ENCODE measurements at places on chromosomes 1 and 21.

- peak; percentile 45 for DNase-seq
Measured at GRCh38 chr1:116817582-116818064, 63.4 kb downstream of the CD2 start.

DNA sequence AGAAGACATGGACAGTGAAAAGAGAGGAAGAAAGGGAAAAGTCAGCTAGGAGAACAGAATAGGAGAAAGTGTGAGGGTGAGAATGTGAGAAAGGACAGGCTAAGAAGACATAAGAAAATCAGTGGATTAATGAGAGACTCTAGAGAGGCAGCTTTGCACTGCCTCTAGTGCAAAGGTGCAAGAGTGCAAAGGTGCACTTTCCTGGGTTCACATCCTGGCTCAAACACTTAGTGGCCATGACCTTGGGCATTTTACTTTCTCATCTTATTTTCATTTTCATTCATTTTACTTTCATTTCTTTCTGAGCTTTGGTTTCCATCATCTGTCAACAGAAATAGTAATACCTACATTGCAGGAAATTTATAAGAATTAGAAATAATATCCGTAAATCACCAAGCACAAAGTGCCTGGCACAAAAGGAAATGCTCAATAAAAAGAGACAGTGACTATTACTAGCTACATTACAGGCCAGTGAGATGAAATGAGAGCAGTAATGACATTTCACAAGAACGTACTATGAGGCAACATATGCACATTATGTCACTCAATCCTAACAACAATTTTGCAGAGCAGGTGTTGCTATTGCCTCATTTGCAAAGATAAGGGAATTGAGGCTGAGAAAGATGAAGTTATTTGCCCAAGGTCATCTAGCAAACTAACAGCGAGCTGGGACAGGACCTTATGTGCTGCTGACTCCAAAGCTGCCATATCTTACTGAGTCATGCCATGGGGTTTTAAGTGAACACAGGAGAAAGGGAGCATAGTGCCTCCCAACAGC, 107.0 kb upstream of the TLR5 start:
- DNase-seq = no peak

- DNase-seq = peak; percentile 88
Measured at GRCh38 chr21:28959367-28960099, 33.1 kb downstream of the LTN1 start.

DNA sequence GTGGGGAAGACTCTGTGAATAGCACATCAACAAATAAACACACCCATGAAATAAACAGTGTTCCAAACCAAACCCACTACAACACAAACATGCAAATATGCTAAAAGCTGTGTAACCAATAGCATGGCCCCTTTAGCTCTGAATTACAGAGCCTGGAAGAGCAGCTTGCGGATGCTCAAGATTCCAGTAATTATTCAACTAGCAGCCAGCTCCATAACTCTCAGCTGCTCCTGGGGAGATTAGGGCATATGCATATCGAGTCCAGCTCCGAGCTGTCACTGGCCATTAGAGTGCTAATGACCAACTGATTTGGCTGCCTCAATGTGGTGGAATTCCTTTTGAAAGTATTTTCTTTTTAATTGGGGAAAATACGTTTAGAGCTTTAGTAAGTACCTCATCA, 207.1 kb downstream of the HHAT start:
- no peak for DNase-seq

DNA sequence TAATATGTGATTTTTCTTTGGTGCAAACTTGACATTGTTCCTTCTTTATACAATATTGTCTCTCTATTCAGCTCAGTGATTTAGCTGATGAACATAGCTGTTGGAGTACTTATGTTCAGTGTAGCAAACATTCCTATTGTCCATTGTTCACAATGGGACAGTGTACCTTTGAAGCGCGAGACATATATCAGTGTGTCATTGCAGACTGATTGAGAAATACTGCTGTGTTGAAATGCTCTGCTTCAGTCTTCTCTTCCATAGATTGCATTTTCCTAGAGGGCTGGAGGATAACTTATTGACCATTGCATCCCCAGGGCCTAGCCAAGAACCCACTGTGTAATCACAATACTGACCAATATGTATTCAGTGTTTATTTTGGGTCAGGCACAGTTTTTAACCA, 46.5 kb downstream of the HLX start:
- peak; percentile 53 for DNase-seq

DNA sequence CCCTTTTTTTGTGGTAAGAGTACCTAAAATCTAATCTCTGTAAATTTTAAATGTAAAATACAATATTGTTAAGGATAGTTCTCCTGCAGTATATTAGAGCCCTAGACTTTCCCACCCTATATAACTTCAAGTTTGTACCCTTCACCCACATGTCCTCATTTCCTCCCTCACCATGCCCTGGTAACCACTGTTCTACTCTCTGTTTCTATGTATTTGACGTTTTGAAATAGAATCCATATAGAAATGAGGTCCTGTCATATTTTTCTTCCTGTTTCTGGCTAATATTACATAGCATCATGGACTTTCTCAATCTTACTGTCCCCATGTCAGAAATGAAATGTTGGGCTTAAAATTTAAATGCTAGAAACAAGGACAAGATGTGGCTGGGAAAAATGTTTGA, 24.8 kb downstream of the GBP7 start:
- DNase-seq = no peak

GRCh38 chr1:3292051-3292722, 162.3 kb upstream of the ARHGEF16 start:
- no peak for DNase-seq

- peak; percentile 65 for DNase-seq
Measured at GRCh38 chr1:20093940-20094391, 24.0 kb downstream of the PLA2G5 start.

DNA sequence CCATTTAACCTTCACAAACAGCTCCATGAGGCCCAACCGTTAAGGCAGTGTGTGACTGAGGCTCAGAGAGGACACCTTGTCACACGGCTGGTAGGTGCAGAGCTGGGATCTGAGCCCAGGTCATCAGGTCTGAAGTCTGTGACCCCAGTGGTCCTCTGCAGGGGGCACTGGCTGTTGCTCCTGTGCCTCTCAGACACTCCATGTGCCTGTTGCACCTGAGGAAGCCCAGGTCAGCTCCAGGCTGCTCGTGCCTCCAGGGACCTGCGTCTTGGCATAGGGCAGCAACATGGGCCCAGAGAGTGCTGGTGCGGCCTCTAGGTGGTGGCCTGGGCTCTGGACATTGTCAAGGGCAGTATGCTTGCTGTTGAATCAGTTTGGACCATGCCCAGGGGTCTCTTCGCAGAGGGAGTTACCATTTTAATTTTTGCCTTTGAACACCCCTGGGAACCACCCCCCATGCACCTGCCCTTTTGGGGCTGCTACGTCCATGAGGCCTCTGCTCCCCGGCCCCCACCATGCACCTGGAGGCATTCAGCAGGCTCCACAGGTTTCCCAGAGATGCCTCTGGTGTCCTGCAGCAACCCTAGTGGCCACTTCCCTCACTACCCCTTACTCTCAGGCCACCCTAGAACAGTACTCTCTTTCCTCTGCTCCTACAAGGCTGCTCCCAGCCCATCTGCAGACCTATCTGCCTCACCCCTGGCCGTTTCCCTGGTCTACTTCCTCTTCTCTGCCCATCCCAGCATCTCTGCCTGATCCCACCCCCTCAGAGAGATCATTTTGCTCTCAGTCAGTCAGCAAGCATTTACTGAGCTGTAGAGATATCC, 25.2 kb upstream of the EPS8L3 start:
- DNase-seq = peak; percentile 50

- no peak for DNase-seq
Measured at GRCh38 chr1:60503266-60503925, 429.8 kb upstream of the C1orf87 start.

GRCh38 chr1:150511551-150511950, 3.6 kb downstream of the ECM1 start:
- no peak for DNase-seq

DNA sequence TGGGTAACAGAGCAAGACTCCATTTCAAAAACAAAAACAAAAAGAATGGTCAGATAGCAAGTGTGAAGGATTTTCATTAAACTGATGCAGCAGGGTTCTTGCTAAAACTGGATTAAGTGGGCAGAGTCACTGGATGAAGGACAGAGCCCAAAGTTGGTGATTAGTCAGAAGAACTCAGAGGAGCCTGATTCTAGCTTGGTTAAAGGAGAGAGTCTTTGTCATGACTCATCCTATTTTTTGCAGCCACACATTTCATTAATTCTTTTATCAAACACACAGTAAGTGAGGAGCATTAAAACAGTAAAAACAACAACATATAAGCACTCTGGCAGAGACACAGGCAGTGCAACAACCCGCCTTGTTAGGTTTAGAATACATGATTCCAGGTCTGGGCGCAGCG, 56.0 kb upstream of the EDARADD start:
- peak; percentile 58 for DNase-seq

- no peak for DNase-seq
Measured at GRCh38 chr1:119462964-119463363, 44.0 kb upstream of the HSD3B1 start.

DNA sequence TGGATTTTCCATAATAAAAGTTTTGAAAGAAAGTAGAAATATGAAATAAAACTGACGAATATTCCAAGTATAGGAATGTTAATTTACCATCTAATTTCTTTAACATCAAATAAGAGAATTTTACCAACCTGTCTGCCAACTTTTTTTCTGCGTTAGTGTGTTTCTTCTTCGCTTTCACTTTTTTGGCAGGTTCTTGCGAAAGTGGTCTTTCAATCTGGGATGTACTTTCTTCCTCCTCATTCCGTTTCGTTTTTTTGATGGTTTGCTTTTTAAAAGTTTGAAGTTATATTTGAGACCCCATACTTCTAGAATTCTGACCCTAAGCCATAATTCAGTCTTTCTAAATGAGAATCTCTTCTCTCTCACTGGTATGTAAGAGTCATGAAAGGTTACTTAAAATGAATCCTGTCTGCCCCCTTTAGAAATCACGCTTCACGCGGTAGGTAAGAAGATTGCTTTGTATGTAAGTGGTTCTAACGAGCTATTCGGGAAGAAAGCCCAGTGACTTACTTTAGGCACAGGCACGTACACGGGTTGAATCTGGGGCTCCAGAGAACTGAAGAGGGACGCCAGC, 580 bp downstream of the RBM34 start:
- DNase-seq = peak; percentile 73

GRCh38 chr1:201582705-201583442, 43.9 kb downstream of the NAV1 start:
- DNase-seq = peak; percentile 67

DNA sequence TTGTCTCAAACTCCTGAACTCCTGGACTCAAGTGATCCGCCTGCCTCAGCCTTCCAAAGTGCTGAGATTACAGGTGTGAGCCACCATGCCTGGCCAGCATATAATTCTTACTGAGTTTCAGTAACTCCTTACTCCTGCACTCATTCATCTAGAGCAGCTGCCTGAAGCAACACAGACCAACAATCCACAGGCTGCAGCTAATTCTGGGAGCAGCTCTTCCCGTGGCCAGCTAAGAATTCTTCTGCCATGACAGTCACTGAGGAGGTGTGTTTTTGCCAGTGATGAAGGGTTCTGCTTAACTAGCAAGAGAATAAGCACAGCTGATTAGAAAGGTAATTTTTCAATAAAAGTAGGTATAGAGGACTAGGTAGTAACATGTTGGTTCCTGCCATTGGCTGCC, 5.4 kb downstream of the VTCN1 start:
- DNase-seq = peak; percentile 31

- DNase-seq = peak; percentile 84
Measured at GRCh38 chr1:228393268-228393701, 13.3 kb downstream of the TRIM11 start.

- DNase-seq = no peak
Measured at GRCh38 chr1:105368446-105368845, 1618.7 kb downstream of the AMY1C start.

GRCh38 chr21:44903050-44903685, 17.5 kb downstream of the ITGB2 start:
- DNase-seq = no peak

- DNase-seq = peak; percentile 100
Measured at GRCh38 chr1:33099290-33100118, 18.6 kb downstream of the AZIN2 start.

DNA sequence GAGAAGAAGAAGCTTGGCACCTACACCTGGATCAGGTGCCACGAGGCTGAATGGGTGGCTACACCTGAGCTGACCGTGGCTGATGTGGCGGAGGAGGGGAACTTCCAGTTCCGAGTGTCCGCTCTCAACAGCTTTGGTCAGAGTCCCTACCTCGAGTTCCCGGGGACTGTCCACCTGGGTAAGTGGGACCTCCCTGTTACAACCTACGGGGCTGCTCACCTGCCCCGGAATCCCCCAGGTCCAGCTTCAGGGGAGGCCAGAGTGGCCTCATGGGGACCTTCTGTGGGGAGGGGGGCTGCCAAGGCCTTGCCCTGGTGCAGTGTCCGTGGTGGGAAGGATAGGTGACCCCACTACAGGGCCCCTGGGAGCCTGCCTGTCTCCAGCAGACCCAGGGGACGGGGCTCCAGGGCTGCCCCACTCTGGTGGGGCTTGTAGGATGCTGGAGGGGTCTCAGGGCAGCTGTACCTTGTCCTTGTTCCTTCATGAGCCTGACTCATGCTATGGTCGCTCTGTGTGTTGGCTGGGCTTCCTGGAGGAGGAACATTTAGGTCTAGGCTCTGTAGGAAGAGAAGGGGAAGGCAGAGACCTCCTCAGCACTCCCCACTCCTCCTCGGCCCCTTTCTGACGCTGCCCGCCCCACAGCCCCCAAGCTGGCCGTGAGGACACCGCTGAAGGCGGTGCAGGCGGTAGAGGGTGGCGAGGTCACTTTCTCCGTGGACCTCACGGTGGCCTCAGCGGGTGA, 7.2 kb downstream of the OBSCN start:
- no peak for DNase-seq

DNA sequence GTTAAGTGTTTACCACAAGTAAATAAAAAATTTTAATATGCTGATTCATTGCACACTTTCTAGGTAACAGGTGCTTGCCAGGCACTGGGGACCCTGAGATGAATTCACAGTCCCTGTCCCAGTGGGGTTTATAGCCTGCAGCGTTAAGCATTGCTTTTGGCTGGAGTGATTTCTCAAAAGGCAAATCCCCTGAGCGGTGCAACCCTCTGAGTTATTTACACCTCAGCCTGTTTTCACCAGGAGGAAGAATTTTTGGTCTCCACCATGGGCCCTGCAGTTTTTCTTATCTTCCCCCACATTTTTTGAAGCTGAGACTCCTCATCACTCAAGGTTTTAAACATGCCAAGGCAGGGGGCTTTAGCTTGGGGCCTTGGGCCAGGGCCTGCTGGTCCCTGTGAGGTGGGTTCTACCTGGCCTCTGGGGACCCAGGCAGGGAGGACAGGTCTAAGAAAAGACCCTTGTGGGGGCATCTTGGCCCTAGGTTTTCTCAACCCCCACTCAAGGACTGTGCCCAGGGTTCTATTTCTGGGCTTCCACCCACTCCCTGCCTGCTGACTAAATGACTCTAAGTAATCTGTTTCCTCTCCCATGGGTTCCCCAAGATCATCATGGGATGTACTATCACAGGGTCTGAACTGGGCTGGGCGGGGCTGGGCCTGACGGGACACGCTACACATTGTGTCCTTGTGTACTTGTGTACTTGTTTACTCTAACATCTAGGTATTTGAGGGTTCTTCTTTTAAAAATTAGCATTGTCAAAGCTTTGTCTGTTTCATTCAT, 10.2 kb upstream of the CHIT1 start:
- peak; percentile 31 for DNase-seq

- peak; percentile 74 for DNase-seq
Measured at GRCh38 chr21:41360072-41360821, 1.6 kb upstream of the MX2 start.

- DNase-seq = no peak
Measured at GRCh38 chr1:184010788-184011187, 26.7 kb downstream of the COLGALT2 start.

GRCh38 chr1:78255383-78255782, 209.6 kb downstream of the GIPC2 start:
- peak; percentile 63 for DNase-seq

Measured in GM23248 (cell line).